Neural crest cell (in vitro differentiated cells): ENCODE measurements at places on chromosomes 13 and 19. TPM values are rescaled to one million over a fixed set of nuclear protein-coding genes. Genes with fewer than 3 reads are reported as not detected.

RNF17 gene
- total RNA-seq = not detected in 2 replicates

IGSF23 gene
- not detected in 2 replicates for total RNA-seq

GPR12 gene
- total RNA-seq = 0.14 TPM in 2 replicates

DNA sequence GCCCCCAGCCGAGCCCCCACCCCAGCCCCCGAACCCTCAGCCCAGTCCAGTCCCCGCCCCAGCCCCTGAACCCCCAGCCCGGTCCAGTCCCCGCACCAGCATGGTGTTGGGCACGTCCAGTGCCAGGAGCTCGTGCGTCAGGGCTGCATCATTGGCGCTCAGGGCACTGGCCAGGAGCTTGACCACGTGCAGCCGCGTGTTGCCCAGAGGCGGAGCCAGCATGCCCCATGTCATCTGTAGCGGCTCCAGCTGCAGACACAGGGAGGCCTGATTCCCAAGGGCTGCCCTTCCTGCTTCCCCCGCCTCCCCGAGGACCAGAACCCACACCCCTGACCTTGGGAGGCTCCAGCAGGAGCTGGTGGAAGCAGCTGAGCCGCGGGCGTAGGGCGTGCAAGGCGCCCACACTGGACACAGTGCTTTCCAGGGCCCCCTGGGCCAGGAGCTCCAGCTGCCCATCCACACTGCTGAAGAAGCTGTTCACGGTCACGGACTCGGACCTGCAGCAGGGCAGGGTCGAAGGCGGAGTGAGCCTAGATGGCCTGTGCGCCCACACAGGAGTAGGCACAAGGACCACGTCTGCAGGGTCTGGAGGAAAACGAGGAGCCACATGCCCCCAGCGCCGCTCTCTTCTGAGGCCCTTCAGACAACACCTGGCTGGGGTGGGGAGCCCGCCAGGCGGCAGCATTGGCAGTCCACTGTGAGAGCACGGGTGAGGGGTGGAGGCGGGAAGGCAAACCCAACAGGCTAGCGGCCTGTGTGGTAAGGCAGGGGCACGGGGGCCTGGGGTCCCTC is 12.8 kb upstream of the TMEM86B start:
- H3K4me1 ChIP-seq = no peaks in the 10 kb centered on the region
- H3K36me3 ChIP-seq = peaks cover 7% of the 10 kb centered on the region
- no peak overlapping the region for H3K27ac ChIP-seq
- no peaks in the 10 kb centered on the region for H3K27me3 ChIP-seq
- H3K4me3 ChIP-seq = no peak overlapping the region
- no peak for DNase-seq

DNA sequence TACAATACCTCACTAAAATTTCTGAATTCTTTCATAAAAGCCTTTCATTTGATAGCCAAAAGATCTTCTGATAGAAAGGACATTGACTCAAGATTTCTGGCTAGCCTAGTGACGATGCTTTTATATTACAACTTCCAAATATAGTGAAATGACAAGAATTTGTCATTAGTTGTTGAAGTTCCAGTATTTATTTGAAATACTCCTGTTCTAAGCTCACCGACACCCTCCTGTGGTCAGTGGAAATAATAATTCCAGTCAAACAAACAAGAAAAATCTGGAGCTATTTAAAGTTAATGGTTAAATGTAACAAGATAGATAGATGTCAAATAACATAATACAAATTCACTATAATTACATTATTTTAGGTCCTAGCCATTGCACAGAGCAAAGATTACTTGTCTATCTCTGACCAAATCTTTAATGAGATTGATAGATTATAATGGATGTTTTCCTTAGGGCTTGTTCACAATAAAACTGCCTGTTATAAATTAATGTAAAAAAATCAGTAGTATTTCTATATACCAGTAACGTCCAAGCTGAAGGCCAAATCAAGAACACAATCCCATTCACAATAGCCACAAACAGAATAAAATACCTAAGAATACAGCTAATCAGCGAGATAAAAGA is 195.5 kb downstream of the RGCC start:
- DNase-seq = peak; percentile 31
- H3K27me3 ChIP-seq = no peaks in the 10 kb centered on the region
- no peak overlapping the region for H3K4me3 ChIP-seq
- H3K36me3 ChIP-seq = peaks cover 3% of the 10 kb centered on the region
- H3K4me1 ChIP-seq = peaks cover 29% of the 10 kb centered on the region

MISP3 gene
- total RNA-seq = 0.39 and 0.98 TPM in 2 replicates

CRLF1 gene
- total RNA-seq = 0.68 and 1.5 TPM in 2 replicates

MYO1F gene
- total RNA-seq = 0.33 and 0.77 TPM in 2 replicates

SLITRK6 gene
- 33.8 and 42.9 TPM in 2 replicates for total RNA-seq

- H3K4me1 ChIP-seq = peaks cover 63% of the 10 kb centered on the region
- DNase-seq = peak; percentile 60
- H3K27ac ChIP-seq = peak overlapping the region; percentile 92
- peaks cover 87% of the 10 kb centered on the region for H3K27me3 ChIP-seq
- H3K4me3 ChIP-seq = peak overlapping the region; percentile 95
- peaks cover 15% of the 10 kb centered on the region for H3K36me3 ChIP-seq
These were observed 4.8 kb downstream of the SOX21 start for GRCh38 chr13:94707400-94708021.

- H3K27ac ChIP-seq = no peak overlapping the region
- H3K4me3 ChIP-seq = no peak overlapping the region
These were observed 449.8 kb downstream of the PCDH17 start for GRCh38 chr13:58081301-58081820.

DNA sequence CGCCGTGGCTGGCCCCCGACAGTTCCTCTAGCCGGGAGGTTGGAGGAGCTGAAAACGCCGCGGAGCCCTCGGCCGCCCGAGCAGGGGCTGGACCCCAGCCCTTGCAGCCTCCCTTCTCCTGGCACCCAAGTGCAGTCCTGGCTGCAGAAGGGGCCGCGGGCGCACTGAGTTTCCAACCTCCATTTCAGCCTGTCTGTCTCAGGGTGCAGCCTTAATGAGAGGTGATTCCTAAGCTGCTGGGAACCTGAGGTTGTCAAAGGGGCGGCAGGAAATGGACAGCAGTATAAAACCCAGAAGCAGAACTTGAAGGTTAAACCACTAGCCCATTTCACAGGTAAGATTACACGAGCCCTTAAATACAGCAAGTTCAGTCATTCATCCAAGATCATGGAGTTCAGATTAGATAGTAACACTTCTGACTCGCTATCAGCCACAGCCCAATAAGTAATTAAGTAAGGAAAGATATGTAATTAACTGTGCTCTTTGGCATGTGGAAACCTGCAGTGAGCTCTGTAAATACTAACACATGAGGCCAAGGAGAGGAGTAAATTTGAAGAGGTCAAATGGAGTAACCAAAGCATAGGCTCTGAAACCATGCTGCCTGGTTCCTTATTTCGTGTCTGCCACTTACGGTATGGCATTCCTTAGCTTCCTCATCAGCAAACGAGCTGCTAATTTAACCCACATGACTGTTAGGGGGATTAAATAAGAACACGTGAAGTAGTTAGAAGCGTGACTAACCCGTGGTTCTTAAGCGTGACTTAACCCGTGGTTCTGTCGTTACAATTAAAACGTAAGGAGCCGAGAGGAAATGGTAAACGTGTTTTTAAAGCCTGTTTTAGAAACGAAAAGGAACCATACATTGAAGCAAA is 686 bp downstream of the SETDB2 start:
- H3K4me1 ChIP-seq = peaks cover 20% of the 10 kb centered on the region
- no peak overlapping the region for H3K27ac ChIP-seq
- no peaks in the 10 kb centered on the region for H3K27me3 ChIP-seq
- no peaks in the 10 kb centered on the region for H3K36me3 ChIP-seq
- H3K4me3 ChIP-seq = peak overlapping the region; percentile 97

FBXW9 gene
- total RNA-seq = 15.9 and 16.0 TPM in 2 replicates
